Kidney epithelial cell (primary cell): ENCODE measurements at places on chromosomes 2 and 18.

DNA sequence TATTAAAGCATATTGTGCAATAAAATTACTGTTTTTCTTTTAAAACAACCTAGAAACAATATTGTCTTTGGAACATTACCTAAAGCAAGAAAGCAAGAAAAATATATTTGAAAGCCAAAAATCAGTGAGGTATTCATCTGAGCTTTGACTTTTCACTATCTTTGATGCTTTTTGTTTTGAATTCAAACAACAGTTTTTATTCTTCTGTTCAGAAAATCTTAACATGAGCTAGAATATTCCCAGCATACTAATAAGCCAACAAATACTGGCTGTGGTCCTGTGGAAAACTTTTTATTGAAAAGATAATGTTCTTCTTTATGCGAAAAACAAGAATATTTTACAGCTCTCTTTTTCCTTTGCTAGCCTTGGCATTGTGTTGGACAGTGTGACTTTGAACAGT lies 19.8 kb downstream of the FAM171B start:
- DNase-seq, result no peak

DNA sequence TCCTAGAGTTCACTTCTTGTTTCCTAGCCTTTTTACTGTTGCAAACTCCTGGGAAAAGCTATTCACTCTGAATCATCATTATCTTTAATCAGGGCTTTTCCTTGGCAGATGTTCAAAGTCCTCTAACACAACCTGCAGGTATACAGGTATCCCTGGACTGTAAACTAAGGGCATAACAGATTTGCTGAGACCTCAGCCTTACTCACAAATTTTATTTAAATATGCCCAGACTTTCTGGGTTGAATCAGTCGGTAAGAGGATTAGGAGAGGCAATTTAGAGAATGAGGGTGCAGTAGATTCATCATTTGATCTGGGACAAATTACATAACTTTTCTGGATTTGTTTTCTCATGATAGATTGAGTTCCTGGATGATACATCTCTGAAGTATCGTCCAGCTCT lies 217.8 kb upstream of the STON1 start:
- DNase-seq, result no peak

DNA sequence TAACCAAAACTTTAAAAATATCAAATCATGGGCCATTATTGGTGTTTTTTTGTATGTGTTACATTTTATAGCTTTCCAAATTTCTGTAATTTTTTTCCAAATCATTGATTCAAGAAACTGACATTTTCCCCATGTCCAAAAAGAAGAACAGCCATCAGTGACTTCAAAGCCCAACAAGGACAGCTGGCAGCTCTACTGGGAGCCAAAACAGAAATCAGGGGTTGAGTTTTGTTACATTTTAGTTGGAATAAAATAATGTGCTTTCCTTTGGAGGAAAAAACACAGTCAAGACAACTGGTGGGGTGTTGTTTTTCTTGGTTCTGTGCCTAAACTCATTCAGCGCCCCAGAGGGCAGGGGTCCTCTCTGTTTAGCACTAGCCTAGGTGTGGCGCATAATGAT lies 23.8 kb downstream of the AKAIN1 start:
- DNase-seq, result no peak

DNA sequence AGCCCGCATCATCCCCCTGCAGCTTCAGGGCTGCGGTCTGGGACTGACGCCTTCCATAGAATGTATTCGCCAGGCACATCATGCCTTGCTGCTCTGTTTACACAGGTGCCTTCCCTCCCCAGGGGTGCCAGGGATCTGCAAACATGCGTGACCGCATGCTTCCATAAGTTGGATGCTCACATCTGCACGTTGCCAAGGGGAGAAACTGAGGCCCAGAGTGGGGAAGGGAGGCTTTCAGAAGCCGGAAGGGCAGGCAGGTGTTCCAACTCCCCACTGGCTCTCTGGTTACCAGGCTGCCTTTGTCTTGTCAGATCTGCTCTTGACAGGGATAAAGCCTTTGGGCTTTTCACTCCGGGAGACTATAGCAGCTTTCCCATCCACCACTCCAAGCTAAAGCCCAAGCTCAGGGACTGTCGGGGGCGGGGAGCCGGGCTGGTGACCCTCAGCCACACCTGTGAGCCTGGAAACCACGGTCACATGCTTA lies 125.8 kb upstream of the TNP1 start:
- no peak for DNase-seq

DNA sequence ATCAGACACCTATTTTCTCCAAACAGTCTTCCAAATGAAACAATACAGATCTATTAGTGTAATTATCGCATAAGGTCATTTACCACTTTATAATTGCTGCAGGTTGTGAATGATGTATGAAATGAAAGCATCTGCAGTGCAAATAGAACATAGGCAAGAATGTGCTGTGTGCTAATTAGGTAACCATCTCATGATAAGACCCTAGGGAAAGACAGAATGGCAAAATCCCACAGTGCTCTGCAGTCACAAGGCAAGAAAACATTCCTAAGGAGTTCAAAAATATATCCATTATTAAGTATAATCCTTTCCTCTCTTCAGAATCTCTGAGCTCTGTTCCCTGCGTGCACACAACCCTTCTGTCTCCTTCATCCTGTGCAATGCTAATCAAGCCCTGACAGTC lies 488.1 kb downstream of the NR4A2 start:
- DNase-seq, result no peak

DNA sequence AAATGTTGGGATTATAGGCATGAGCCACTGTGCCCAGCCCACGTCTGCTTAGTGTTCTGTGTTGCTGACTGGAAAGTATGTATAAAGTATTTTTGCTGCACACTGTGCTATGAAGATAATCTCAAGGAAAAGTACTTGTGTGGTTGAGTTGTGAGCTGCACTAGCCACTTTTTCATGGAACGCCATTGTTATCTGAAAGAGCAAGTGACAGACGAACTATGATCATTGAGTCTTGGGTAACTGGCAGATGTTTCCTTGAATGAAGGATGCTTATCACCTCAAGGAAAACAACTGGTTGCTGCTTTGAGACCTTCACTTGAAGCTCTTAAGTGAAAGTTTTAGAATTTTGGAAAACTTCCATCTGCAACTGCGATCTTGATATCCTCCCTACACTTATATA lies 82.2 kb upstream of the KCTD1 start:
- no peak for DNase-seq

DNA sequence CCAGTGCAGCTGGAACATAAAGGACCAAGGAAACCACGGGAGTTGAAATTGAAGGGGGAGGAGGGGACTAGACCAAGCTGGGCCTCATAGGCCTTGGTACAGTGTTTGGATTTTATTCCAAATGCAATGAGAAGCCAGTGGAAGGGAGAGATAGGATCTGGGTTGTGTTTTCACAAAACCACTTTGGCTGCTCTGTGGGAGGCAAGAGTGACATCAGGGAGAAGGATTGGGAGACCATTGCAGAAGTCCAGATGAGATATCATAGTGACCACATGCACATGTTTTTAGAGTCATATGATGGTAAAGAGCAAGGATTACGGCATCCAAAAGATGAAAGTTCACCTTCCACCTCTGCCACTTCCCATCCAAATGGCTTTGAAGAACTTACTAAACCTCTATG lies 210.2 kb downstream of the PAX3 start:
- no peak for DNase-seq

- no peak for DNase-seq
These were observed 45.1 kb downstream of the C1QL2 start for GRCh38 chr2:119113489-119113770.

DNA sequence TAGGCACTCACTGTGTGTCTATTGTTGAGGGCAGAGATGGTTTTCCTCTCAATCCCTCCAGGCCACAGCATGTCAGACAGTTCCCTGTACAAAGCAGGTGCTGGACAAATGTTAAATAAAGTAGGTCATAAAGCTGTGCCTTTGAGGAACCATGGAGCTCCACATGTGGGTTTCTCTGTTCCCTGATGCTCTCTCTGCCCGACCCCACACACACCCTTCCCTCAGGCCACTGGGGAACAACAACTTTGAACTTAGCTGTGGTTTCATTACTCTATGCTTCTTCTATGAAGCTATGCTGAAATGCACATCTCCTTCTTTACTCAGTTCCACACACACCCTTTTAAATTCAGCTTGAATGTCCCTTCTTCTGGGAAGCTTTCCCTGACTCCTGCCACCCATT lies 415.3 kb downstream of the HRH4 start:
- DNase-seq, result no peak
